ENCODE measurements at places on chromosomes 2 and 18.

- DNase-seq = no peak
Measured at GRCh38 chr2:10132596-10132995, 10.1 kb downstream of the RRM2 start.

- DNase-seq = no peak
Measured at GRCh38 chr18:11983592-11983991, 2.3 kb downstream of the IMPA2 start.

DNA sequence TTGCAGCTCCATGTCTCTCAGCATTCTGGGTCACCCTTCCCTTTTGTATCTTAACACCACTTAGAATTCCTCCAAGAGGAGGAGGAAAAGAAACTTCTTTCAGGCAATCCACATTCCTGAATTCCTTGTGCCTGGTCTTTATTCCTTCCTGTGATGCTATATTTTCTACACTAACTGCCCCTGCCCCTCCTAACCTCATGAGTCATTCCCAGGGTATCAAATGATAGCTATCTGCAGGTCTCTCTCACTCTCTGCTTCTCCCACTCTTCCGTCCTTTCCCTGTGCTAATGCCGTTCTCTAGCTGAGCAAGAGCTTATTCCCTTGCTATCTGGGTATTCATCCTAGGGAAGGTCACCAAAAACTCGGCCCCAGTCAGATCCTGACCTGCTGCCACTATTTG is 395.0 kb upstream of the TCF4 start:
- no peak for DNase-seq

DNA sequence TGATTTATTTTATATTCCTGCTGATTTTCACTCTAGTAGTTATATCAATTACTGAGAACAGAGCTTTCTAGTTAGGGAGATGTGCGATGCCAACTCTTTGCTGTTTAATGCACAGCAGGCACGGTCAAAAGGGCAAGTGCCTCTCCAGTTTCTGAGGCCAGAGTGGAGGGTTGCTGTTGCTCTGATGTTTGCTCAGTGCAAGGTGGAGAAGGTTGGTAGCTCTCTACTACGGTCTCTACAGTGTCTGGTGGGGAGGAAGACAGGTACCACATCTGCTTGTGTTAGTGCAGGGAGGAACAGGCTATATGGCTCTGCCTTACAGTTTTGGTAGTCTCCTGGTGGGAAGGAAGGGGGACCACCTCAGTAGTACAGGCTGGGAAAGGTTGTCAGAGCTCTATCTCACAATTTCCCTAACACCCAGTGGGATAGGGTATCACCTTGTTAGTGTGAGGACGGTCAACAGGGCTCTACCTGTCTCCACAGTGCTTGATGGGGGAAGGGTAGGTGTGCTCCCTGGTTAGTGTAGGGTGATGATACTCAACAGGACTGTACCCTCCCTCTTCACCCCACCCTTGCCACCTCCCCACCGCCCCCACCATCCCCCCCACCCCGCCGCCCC is 85.9 kb downstream of the FANCL start:
- DNase-seq = no peak
